ENCODE measurements at places on chromosomes 13 and 19.
A peak's percentile ranks its signal among the peaks of the same experiment; 100 is the strongest.

GRCh38 chr19:31269425-31270127 is 79.7 kb downstream of the TSHZ3 start:
- DNase-seq = no peak

DNA sequence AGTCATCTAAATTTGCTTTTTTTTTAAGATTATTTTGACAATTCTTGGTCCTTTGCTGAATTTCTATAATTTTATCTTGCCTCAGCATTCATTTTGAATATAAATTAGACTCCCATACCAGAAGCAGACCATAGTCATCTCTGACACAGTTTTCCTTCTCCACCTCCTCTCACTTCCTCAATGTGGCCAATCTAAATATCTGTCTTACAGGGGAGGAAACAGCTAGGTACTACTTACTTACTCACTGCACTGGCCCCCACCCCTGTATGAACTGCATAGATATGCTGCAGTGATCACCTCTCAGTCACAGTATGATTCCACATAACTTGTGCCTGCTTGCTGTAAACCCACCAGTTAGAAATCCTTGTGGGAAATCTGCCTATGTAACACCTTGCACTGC is 665.6 kb downstream of the FGF9 start:
- no peak for DNase-seq

DNA sequence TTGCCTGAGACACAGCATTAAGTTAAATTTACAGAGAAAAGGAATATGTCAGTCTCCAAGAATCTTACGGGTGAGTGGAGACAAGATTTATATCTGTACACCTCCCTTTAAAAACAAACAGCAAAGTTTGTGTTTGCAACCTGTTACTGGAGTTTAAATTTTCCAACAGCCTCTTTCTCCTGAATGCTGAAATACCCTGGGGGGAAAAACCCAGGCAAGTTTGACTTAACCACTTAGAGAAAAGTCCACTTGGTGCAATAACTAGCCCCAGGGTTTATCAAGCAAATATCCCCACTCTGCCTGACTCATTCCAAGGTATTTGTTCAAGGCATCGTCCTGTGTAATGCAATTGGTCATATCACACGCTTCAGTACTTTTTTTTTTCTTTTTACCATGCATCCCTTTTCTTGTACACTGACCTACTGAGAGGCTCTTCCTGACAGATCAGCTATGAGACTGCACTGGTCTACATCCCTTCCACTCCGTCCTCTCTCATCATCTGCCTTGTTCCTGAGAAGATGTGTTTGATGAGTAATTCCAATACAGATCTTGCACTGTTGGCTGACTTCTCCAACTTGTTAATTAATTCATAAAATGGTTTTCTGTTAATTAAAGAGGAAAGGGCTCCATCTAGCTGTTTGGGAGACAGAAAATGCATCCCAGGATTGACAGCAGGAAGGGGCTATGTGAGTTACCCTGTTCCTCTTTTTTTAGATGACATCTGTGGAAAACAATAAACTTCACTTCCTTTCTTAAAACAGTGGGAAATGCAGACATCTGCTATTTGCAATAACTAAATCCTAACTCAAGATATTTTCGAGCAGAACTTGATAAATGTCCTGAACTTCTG is 212.5 kb upstream of the IRS2 start:
- DNase-seq = no peak

DNA sequence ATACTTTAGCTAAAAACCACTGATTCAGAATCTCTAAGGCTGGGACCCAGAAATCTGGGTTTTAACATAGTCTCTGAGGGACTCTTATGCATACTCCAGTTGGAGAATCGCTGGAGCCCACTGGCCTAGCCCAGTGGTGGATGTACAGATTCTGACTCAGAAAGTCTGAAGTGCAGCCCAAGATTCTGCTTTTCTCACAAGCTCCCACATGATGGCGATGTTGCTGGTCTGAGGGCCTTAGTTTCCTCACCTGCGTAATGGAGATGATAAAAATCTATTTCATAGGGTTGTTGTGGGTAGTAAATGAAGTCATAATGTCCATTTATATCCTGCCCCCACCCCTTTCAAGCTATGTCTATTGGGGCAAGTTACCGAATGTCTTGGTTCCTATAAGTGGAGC is 7.7 kb upstream of the CDADC1 start:
- DNase-seq = peak; percentile 53

GRCh38 chr19:3047496-3048189 is 14.7 kb downstream of the TLE5 start:
- DNase-seq = peak; percentile 74

DNA sequence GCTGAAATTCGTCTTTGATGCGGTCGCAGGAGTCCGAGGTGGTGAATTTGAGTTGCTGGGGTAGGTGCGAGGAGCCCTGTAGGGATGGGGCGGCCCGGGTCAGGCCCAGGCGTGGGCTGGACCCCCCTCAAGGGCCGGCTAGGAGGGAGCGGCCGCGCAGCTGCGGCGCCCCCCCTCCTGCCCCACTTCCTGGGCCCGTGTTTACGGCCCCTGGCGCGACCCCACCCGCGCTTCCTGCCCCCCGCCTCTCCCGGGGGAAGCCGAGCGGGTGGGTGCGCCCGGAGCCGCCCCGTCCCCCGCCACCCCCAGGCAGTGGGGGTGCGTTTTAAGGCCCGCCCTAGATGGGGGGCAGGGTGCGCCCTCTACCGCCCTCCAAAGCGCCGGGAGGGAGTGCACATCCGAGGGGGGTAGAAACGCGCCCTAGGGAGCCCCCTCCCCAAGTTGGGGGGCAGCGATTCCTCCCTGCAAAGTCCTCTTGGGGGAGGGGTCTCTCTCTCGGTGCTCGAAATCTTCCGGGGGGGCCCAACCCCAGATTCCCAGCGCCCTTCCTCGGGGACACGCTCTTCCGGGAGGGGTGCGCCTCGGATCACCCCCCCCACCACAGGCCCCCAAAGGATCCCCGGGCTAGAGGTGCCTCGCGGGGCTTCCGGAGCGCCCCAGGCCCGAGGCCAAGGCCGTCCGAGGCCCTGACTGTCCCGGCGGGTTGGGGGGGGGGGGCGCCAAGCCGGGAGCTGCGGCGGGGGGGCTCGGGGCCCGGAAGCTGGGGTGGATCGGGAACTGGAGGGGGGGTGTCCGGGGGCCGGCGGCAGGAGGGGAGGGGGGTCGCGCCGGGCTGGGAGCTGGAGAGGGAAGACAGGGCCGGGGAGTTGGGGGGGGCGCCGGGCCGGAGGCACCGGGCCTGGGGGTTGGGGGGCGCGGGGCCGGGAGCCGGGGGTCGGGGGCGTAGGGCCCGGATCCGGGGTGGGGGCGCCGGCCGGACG is 823 bp downstream of the TLE5 start:
- peak; percentile 81 for DNase-seq

DNA sequence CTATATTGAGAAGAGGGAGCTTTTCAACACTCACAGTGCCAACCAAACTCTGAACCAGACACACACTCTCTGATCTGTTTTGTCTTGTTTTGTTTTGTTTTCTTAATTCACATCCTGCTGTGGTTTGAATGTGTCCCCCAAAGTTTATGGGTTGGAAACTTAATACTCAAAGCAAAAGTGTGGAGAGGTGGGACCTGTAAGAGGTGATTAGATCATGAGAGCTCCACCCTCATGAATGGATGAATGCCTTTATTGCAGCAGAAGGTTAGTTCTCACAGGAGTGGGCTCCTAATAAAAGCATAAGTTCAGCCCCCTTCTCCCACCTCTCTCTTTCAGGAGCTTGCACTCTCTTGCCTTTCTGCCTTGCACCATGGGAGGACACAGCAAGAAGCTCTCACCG is 957.1 kb downstream of the PCDH9 start:
- DNase-seq = no peak

DNA sequence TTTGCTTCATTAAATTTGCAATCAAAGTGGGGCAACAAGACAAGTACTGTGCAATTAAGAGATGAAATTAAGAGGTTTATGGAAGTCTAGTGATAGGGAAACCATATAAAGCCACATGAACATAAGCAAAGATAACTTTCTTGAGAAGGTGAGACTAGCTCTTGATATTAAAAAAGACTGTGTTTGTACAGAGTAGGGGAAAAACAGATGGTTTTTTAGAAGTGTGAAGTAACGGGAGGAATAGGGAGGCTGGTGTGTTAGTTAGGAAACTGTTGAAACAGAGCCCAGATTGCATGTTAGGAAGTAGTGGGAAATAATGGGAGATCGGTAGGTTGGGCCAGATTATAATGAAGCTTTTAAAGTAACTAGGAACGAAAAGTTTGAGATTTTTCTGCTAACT is 149.8 kb upstream of the FREM2 start:
- no peak for DNase-seq

GRCh38 chr13:36758345-36758744 is 60.7 kb upstream of the RFXAP start:
- no peak for DNase-seq

GRCh38 chr13:48397744-48398143 is 15.2 kb downstream of the LPAR6 start:
- DNase-seq = no peak

DNA sequence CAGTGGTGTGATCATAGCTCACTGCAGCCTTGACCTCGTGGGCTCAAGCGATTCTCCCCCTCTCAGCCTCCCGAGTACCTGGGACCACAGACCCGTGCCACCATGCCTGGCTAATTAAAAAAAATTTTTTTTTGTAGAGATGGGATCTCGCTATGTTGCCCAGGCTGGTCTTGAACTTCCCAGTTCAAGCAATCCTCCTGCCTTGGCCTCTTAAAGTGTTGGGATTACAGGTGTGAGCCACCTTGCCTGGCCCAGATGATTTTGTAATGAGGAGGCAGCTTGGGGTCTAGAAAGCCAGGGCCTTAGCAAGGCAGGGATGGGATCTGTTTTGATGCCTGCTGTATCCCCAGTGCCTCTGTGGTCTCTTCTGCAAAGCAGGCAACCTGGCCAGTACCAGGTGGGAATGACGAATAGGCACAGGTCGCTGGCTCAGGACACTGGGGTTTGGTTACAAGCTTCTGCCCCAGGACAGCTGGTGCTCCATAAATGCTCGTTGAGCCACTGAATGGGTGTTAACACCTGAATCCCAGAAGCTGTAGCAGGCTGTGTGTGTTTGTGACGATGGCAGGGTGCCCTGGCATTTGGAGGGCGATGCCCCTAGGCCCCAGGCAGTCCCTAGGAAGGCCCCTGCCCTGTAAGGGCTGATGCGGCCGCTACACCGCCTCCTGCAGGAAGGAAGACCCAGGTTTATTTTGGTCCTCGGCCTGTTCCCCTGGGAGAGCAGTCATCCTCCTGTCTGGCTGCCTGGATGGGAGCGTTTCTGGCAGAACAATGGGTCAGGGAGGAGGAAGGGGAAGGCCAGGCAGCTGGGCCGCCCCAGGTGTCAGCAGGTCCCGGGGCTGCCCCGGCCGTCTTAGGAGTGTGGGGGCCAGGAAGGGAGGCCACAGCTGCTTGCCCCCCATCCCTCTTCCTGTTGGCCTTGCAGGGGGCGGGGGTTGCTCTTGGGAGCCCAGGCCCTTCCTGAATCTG is 8.6 kb downstream of the TNFAIP8L1 start:
- no peak for DNase-seq

DNA sequence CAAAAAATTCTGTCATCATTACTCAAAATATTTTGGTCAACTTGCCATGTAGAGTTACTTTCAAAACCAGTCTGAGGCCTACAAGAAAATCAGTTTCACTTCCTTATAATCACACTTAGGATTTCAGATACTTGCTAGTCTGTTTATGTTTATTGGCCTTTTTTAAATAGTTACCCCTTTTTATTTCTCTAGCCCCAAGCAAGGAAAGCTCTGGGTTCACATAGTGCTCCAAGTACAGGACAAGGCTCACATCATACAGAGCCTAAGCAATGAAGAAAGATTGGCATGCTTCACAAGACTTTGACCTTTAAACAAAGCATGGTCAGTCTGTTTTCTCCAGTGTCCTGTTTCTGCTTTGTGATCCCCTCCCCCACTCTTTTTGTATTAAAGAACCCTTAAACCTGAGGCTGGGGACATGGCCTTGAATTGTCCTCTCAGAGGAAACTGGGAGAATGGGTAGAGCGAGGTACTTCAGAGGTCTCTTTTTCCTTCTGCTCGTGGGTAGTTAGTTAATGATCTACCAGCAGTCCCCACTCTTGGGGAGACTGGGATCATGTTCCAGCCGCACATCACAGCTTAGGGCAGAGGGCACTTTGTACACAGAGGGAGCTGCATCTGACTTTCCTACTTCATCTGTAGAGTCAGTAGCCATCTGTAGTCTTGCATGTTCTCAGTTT is 30.7 kb downstream of the CEACAM1 start:
- no peak for DNase-seq

GRCh38 chr13:20969182-20969581 is 66.6 kb upstream of the XPO4 start:
- no peak for DNase-seq

GRCh38 chr13:96797136-96797535 is 197.1 kb downstream of the OXGR1 start:
- DNase-seq = no peak

- no peak for DNase-seq
These were observed 15.8 kb upstream of the OR7A17 start for GRCh38 chr19:14901675-14902260.

DNA sequence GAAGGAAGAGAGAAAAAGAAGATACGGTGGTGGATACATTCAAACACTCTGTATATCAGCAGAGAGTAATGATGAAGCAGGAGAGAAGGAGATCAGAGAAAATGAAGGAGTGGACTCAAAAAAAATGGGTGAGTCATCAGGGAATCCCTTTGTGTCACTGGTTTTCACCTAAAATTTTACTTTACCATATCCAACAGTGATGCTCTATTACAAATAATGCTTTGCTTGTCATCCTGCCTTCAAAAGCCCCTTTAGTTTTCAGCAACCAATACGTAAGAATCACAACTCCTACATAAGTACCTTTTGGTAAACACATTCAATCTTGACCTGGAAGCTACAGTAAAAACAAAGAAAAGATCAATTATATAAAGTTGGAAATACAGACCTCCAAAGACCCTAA is 88.8 kb downstream of the ENOX1 start:
- no peak for DNase-seq

GRCh38 chr19:5897189-5897969 is 6.2 kb downstream of the NDUFA11 start:
- no peak for DNase-seq

DNA sequence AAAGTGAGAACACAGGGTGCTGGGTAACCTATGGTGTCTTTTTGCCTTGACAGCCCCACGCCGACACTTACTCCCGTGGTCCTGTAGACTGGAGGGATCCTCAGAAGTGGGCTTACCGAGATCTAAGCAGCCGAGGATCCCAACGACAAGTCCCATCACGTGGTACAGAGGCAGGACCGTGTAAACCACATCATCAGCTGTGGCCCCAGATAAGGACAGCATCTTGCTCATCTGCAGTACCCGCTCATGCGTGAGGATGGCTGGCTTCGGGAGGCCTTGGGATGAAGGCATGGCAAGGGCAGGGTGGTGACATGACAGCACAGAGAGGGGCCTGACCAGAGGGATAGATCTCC is 2.1 kb downstream of the SLC27A5 start:
- DNase-seq = no peak

DNA sequence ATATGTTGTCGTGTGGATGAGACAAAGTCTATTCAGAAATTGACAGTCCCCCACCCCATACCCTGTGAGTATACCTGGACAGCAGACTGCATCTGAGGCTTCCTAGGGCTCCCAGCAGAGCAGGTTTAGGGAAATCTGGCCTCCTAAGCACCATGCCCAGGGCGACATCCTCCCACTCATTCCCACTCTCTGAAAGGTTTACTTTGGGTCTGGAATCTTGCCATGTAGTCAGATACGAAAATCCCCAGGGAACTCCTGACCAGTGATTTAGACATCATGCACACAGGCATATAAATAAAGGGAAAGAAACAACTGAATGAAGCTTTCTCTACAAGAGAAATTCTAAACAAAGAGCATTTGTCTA is 717 bp upstream of the NALCN start:
- no peak for DNase-seq
